PC-3 (cell line): ENCODE measurements at places on chromosomes 7 and 10. TPM values are rescaled to one million over a fixed set of nuclear protein-coding genes. Genes with fewer than 3 reads are reported as not detected.
A peak's percentile ranks its signal among the peaks of the same experiment; 100 is the strongest.

DNA sequence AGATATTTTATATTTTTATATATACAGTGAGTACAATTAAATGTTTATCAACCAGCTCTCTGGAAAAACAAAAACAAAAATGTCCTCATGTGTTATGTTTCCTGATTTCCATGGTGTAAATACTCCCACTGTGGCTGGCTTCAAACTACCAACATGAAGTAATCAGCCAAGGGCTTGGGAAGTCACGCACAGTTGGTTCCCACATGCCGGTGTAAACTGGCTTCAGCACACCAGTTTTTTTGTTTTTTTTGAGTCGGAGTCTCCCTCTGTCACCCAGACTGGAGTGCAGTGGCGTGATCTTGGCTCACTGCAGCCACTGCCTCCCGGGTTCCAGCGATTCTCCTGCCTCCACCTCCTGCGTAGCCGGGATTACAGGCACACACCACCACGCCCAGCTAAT lies 11.8 kb downstream of the OSBPL3 start:
- H3K27ac ChIP-seq, result no peak overlapping the region
- no peak overlapping the region for H3K4me3 ChIP-seq
- no peaks in the 10 kb centered on the region for H3K27me3 ChIP-seq
- DNase-seq, result no peak

DNA sequence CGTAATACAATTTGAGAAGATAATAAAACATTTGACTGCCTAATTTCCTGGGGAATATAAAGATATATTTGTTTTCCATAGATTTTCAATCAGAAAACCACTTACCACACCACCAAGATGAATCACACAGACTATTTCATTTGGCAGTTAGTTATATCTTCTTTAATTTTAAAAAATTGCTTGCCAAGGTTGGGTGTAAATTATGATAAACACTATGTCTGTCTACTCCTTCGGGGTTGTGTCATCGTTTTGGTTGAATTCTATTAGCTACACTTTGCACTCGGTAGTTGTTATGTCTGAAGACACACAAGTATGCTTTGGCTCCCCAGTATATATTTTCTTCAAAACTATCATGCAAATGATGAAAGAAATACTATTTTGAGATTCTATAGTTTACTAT lies 594.8 kb upstream of the SEMA3D start:
- no peak for DNase-seq
- no peaks in the 10 kb centered on the region for H3K36me3 ChIP-seq
- H3K27ac ChIP-seq, result no peak overlapping the region

- DNase-seq, result no peak
- peaks cover 13% of the 10 kb centered on the region for H3K36me3 ChIP-seq
- no peak overlapping the region for H3K4me3 ChIP-seq
- H3K27me3 ChIP-seq, result no peaks in the 10 kb centered on the region
Observed at GRCh38 chr10:87523731-87524130, 19.0 kb downstream of the MINPP1 start.

GRCh38 chr7:88431882-88432281 lies 125.2 kb upstream of the STEAP4 start:
- H3K27me3 ChIP-seq, result no peaks in the 10 kb centered on the region
- no peak overlapping the region for H3K27ac ChIP-seq
- no peak for DNase-seq
- H3K36me3 ChIP-seq, result no peaks in the 10 kb centered on the region

DNA sequence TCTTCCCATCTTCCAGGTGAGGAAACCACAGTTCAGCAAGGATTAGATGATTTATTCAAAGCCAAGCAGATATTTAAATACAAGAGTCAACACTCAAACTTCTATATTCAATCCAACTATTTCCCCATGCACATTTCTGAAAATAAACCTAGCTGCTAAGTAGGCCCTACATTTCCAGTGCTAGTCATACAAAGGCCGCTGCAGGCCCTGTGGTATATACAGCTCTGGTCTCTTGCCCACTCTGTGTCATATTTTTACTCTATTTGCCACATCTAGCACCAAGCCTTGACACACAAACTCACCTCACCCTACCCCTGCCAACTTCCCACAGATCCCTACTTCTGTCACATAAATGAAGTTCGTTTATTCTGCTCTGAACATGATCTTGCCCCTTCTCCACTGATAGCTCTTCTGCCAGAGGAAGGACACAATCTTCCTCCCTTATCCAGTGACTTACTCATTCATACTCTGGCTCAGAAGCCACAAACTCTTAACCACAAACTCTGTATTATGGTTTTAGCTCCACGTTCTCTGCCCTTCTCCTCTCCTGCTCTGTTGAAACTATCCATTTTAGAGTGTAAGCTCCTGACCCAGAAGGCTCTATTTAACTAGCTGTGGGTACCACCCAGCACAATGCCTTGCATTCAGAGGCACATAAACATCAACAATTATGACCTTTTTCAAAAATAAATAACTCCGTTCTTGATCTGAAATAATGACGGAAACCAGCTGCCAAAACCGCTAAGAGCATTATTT lies 180.7 kb downstream of the CPEB3 start:
- H3K27me3 ChIP-seq, result no peaks in the 10 kb centered on the region
- no peaks in the 10 kb centered on the region for H3K36me3 ChIP-seq
- peaks cover 15% of the 10 kb centered on the region for H3K4me1 ChIP-seq
- H3K27ac ChIP-seq, result no peak overlapping the region

- H3K27me3 ChIP-seq, result no peaks in the 10 kb centered on the region
- DNase-seq, result peak; percentile 30
- H3K27ac ChIP-seq, result no peak overlapping the region
- H3K4me1 ChIP-seq, result peaks cover 19% of the 10 kb centered on the region
Observed at GRCh38 chr7:41567731-41568114, 135.2 kb downstream of the INHBA start.

GRCh38 chr7:80614851-80615271 lies 23.6 kb upstream of the CD36 start:
- H3K4me3 ChIP-seq, result no peak overlapping the region
- H3K4me1 ChIP-seq, result peaks cover 41% of the 10 kb centered on the region
- no peaks in the 10 kb centered on the region for H3K27me3 ChIP-seq

DNA sequence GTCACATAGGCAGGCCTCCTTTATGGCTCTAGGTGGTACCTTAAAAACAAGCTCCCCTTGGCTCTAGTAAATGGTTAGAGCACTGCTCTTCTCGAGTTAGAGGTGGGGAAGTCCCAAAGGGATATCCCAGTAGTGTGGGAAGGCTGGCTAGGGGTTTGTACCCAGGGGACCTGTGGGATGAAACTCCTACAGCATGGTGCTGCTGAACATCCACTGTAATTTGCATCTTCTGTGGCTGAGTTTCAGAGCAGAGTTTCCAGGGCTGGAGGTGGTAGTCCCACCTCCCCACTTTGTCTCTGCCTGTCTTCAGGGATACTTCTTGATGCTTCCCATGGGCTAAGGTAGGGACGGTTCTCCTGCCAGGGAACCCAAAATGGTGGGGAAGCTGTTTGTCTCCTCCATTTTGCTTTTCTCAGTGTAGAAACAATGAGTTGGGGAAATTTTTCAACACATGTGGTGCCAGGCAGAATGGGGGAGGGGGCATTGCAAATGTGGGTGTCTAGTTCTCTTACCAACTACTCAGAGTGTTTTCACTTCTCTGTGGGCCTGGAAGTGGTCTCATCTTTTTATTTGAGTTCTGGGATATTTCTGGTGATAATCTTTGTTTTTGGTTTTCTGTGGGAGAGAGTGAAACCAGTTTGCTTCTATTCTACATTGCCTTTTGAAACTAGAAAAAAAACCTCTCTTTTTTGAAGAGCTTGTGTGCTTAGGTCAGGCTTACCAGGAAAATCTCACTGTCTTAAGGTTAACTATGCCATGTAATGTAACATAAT lies 36.3 kb downstream of the SCART1 start:
- DNase-seq, result no peak
- no peak overlapping the region for H3K4me3 ChIP-seq
- no peaks in the 10 kb centered on the region for H3K36me3 ChIP-seq
- H3K4me1 ChIP-seq, result no peaks in the 10 kb centered on the region
- H3K27me3 ChIP-seq, result no peaks in the 10 kb centered on the region

- no peak for DNase-seq
- H3K4me3 ChIP-seq, result no peak overlapping the region
- no peaks in the 10 kb centered on the region for H3K27me3 ChIP-seq
Observed at GRCh38 chr7:128744366-128744905, 5.3 kb downstream of the CALU start.

- H3K27me3 ChIP-seq, result peaks cover 47% of the 10 kb centered on the region
- no peaks in the 10 kb centered on the region for H3K4me1 ChIP-seq
- H3K36me3 ChIP-seq, result no peaks in the 10 kb centered on the region
- no peak overlapping the region for H3K4me3 ChIP-seq
Observed at GRCh38 chr10:133196221-133196915, 33.6 kb upstream of the UTF1 start.

GRCh38 chr7:31000161-31000693 lies 36.5 kb downstream of the GHRHR start:
- 0 out of 2 replicates have a peak, but pooled peaks cover 19% of the 10 kb centered on the region for H3K27me3 ChIP-seq
- H3K36me3 ChIP-seq, result no peaks in the 10 kb centered on the region
- H3K4me1 ChIP-seq, result no peaks in the 10 kb centered on the region
- no peak overlapping the region for H3K4me3 ChIP-seq

- H3K4me1 ChIP-seq, result peaks cover 14% of the 10 kb centered on the region; the same call in 1 of the 2 replicates
- no peak overlapping the region for H3K4me3 ChIP-seq
- H3K27me3 ChIP-seq, result no peaks in the 10 kb centered on the region
Observed at GRCh38 chr10:94223702-94224370, 138.9 kb downstream of the NOC3L start.

DNA sequence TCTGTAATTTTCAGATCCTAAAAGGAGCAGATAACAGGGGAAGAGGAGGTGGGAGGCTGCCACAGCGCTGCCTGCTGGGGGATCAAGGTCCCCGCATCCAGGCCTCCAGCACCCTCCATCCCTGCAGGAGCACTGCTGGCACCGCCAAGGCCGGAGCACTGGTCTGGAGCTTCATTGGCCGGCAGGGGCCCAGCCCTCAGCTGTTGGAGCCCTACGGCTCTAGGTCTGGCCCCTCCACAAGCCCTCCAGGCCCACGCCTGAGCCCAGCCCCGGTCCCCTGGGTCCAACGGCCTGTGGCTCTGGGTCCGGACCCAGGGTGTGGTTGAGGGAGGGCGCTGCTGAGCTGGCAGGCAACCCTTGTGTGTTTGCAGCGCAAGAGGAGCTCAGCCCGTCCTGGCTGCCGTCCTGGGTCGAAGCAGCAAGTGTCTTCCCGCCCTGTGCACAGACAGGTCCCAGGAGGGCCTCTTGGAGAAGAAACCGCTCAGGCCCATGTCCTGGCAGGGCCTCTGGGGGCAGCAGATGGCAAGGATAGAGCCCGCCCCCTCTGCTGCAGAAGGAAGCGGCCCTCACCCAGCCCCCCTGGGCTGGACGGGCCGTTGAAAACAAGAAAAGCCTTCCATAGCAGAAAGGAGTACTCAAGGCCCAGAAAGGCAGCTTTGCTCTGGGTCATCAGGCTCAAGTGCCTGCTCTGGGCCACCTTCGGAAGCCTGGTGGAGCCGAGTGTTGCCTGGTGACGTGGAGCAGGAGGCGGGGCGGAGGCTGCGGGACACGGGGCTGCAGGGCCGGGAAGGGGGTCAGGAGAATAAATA lies 54.3 kb upstream of the TNRC18 start:
- H3K4me1 ChIP-seq, result no peaks in the 10 kb centered on the region
- no peak overlapping the region for H3K4me3 ChIP-seq
- no peaks in the 10 kb centered on the region for H3K27me3 ChIP-seq
- H3K27ac ChIP-seq, result no peak overlapping the region
- DNase-seq, result no peak

- DNase-seq, result no peak
- no peaks in the 10 kb centered on the region for H3K4me1 ChIP-seq
- no peak overlapping the region for H3K27ac ChIP-seq
- H3K27me3 ChIP-seq, result no peaks in the 10 kb centered on the region
- no peak overlapping the region for H3K4me3 ChIP-seq
Observed at GRCh38 chr10:71705582-71705981, 14.0 kb downstream of the C10orf105 start.

DNA sequence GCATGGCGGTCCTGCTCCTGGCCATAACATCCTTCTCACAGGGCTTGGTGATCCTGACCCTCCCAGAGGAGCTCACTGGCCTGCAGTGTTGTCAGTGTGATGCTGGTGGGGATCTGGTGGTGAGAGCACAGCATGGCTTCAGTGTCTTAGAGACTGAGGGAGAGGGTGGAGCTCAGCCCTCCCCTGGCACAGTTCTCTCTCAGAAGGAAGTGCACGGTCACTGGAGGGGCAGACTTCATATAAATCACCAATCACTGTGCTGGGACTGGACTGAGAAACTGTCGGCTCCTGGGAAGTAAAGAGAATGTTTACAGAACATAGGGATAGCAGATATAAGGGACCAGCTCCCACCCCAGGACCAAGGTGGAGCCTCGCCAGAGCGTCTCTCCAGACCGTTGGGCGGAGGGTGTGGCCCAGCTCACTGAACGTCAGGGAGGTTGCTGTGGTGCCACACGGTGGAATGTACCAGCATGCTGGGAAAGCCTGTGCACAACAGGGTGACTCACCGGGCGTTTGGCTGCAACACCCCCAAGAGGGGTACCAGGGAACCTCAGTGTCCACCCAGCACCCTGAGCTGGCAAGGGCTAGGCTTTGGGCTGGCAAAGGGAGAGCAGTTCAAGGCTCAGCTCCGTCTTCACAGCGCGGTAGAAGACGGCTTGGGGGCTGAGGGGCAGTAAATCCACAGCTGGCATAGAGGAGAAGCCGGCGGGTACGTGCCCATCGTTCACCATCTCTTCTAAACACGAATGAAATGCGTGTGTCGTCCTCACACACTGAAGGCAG lies 8.8 kb upstream of the GET4 start:
- no peak for DNase-seq
- H3K36me3 ChIP-seq, result peaks cover 20% of the 10 kb centered on the region
- H3K4me1 ChIP-seq, result no peaks in the 10 kb centered on the region
- no peak overlapping the region for H3K27ac ChIP-seq
- H3K4me3 ChIP-seq, result no peak overlapping the region

GRCh38 chr10:11742779-11743298 lies 657 bp downstream of the ECHDC3 start:
- no peak overlapping the region for H3K27ac ChIP-seq
- no peaks in the 10 kb centered on the region for H3K4me1 ChIP-seq
- no peak for DNase-seq
- no peaks in the 10 kb centered on the region for H3K36me3 ChIP-seq
- H3K4me3 ChIP-seq, result no peak overlapping the region

DNA sequence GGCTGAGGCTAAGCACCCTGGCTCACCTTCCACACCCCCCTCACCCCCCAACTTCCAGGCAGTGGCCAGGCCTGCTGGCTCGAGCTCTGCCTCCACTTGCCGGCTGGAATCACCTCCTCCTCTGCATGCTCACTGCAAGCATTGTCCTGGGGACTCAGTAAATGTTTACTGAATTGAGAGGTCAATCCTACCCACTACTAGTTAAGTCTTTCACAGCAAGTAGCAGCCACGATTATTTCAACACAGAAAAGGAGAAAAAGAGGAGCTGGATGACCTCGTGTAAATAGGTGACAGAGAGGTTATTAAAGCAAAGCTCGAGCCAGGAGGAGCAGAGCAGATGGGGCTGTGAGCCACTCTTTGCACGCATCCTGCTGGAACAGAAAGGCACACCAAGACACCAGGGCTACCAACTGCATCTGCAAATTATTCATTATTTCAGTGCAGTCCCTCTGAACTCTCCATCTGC lies 32.1 kb downstream of the HIPK2 start:
- H3K4me1 ChIP-seq, result peaks cover 26% of the 10 kb centered on the region
- H3K4me3 ChIP-seq, result no peak overlapping the region
- peaks cover 27% of the 10 kb centered on the region; the same call in 1 of the 2 replicates for H3K36me3 ChIP-seq

- H3K36me3 ChIP-seq, result no peaks in the 10 kb centered on the region
- 0 out of 2 replicates have a peak, but pooled peaks cover 4% of the 10 kb centered on the region for H3K27me3 ChIP-seq
- DNase-seq, result peak; percentile 85
- peaks cover 12% of the 10 kb centered on the region for H3K4me1 ChIP-seq
Observed at GRCh38 chr7:137592232-137592896, 248.8 kb upstream of the PTN start.

Gene CLEC2L
- total RNA-seq, result not detected in 2 replicates

Gene MYO1G
- 0.11 and 0.17 TPM in 2 replicates for total RNA-seq

Gene TBXAS1
- 21.8 and 27.5 TPM in 2 replicates for total RNA-seq

Gene PIP
- not detected in 2 replicates for total RNA-seq

Gene GJD4
- 0.33 and 0.58 TPM in 2 replicates for total RNA-seq

Gene EPO
- total RNA-seq, result not detected in 2 replicates

Gene OIT3
- not detected in 2 replicates for total RNA-seq

Gene GPR37
- total RNA-seq, result 10.5 and 14.3 TPM in 2 replicates
